Esophagus squamous epithelium (tissue), 5 donors: ENCODE measurements at places on chromosomes 16 and 17.

DNA sequence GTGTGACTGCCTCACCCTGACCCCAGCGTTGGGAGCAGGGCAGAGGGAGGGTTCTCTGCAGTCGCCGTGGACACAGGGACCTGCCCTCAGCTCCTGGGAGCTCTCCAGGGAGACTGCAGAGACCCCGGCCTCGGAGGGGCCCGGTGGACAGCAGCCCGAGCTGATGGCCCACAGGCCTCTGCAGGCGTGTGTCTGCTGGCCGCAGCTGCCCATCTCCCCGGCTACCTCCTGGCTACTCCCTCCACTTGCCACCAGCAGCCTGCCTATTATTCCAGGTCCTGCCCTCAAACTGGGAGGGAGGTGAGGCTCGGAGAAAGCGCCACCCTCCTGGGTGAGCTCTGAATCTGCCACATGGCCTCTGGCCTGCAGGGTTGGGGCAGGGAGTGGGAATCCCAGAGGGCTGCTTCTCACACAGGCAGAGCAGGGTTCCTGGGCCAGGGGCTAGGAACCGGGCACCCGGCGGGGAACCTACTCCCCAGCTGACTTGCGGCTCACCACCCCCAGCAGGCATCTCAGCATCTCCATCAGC, 7.2 kb downstream of the SLC16A5 start:
- no peak for DNase-seq

GRCh38 chr17:58370716-58371115, 18.7 kb upstream of the SUPT4H1 start:
- DNase-seq = no peak

- no peak for DNase-seq
Observed at GRCh38 chr16:1612320-1613111, at the start of gene CRAMP1. CRAMP1 (plus strand) TSS chr16:1612360; CDS start chr16:1614640, 2,280 bp downstream.

GRCh38 chr17:39095309-39095686, 56.1 kb downstream of the PLXDC1 start:
- no peak for DNase-seq

DNA sequence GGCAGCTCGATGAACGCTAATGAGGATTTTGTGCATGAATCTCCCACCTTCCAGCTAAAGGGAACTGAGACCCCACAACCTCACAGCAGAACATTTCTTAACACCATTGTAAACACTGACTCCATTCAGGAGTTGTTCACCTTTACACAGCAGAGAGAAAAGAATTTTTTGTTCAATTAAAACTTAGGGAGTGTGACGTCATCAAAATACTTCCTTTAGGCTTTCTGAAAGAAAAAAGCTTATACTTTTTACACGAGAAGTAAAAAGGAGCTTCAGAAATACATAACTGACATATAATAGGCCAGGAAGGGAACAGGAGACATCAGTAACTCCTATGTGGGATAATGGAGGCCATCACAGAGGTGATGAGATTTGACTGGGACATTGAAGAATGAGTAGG, 98.1 kb upstream of the AXIN2 start:
- DNase-seq = no peak

GRCh38 chr16:82331974-82332750, 162.1 kb upstream of the MPHOSPH6 start:
- no peak for DNase-seq

GRCh38 chr16:22252317-22252716, 44.9 kb upstream of the POLR3E start:
- DNase-seq = no peak

DNA sequence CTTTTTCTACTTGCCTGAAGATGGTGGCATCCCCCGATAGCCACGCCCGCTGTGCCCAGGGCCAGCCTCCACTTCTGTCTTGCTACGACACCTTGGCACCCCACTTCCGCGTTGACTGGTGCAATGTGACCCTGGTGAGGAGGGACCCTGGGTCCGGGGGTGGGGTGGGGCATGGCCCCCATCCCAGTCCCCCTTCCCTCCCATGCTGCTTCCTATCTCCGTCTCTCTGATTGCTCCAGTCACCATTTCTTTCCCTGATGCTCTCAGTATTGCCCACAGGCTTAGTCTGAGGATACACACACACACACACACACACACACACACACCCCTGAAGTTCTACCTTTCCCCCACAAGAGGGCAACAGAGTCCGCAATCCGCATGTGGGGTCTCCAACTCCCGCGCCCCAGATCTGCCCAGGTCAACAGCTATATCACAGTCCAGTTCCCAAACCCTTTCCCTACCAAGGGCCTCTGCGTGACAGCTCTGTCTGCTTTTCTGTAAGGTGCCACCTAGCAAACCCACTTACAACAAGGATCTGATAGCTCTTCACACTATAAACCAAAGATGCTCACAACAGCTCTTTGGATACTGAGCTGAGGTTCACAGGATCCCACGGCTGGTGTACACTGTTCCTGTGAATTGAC, 3.4 kb downstream of the SGCA start:
- DNase-seq = no peak

DNA sequence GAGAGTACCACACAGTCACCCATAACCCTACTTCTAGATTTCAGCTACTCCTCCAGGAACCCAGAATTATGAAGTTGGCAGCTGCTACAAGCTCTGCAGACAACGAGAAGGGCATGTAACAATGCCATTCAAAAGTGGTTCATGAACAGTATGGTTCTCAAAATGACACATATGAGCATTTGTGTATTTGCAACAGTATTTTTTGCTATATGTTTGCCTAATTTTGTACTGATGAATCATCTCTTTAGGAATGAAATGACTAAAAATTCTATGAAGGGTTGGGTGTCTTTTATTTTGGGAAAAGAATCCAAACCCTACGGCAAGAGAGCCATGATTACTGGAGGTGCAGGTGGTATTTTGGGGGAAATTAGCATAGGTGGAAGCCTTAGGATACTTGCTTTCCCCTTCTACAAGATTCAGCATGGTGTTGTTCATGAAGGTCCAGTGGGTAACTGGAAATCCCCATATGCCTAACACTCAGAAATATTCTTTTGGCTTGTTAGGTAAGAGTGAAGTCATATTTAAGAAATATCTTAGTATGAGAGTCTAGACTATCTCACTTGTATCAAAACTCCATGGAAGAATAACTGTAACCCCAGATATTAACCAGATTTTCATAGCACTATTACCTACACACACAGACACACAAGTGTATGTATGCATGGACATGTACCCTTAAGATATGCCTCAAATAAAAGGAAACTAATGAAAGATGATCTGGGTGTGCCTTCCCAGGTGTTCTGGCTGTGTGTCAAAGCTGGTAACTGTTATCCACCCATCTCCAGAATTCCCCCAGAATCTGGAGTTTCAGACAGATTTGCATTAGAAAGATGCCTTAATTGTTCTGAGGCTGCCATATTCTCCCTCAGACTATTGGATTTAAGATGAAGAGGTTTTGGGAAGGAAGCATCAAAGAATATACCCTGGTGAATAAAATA, 688.2 kb upstream of the SOX9 start:
- no peak for DNase-seq

DNA sequence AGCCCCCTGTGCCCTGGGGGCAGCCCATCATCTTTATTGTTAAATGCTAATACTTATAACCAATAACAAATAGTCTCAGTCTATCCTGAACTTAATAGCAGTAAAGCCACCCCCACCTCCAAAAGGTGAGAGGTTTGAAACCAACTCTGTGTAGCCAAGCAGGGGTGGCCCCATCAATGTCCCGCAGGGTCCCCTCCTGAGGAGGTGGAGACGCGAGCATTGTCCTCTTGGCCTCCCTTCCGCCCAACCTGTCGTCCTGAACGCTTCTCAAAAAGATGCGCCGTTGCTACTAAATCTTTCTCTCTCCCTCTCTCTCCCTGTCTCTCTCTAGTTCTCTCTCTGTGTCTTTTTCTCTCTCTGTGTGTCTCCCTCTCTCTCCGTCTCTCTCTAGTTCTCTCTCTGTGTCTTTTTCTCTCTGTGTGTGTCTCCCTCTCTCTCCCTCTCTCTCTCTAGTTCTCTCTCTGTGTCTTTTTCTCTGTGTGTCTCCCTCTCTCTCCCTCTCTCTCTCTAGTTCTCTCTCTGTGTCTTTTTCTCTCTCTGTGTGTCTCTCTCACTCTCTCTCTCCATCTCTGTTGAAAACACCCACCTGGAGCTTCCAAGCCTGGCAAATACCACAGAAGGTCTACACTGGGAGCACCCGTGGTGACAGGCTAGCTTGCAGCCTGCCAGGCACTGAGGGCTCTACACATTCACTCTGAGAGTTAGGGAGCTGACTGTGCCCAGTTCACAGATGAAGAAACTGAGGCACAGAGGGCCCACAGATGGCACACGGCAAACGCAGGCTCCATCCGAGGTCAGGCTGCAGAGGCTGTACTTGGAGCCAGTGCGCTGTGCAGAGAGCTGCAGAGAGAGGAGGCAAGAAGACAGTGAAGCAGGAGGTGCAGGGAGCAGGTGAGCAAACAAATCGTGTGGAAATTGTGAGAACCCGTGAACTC, 185.9 kb downstream of the C16orf95 start:
- DNase-seq = no peak

DNA sequence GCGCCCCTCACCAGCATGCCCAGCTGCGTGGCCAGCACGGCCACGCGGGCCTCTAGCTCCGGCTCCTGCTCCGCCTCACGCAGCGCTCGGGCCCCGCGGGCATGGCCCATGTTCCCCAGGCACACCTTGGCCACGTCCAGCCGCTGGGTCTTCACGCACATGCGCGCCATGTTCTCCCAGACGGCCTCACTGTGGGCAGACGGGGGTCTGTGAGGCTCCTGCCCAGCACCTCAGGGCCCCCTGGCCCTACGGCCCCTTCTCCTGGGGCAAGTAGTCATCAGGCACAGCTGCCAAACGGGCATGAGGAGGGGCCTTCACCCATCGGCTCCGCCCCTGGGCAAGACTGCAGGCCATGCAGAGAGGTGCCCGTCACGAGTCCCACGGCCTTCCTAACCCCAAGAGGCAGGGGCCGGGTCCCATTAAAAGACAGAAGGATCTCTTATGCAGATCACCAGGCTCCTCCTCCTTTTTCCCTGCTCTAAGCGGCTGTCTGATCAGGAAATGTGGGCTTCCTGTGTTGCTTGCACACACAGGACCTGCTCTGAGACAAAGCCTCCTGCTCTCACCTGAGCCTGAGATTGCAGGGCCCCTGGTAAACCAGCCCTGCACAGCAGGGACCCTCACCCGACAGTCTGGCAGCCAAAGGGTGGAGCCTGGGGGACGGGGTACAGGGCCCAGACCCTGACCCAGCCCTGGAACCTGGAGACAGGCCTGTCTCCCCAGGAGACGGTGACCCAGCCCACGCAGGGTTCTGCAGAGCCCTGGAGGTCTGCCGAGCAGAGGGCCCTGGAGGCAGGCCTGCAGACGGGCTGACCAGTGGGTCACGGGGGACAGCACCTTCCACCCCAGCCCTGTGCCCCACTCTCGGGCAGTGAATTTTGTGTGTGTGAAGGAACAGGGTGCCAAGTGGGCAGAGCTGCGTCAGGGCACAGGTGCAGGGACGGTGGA, 6.6 kb upstream of the TMEM204 start:
- no peak for DNase-seq

- DNase-seq = no peak
Observed at GRCh38 chr16:66610111-66610820, 5.8 kb downstream of the CMTM3 start.

GRCh38 chr17:21676281-21677111, 15.8 kb upstream of the KCNJ18 start:
- DNase-seq = no peak

DNA sequence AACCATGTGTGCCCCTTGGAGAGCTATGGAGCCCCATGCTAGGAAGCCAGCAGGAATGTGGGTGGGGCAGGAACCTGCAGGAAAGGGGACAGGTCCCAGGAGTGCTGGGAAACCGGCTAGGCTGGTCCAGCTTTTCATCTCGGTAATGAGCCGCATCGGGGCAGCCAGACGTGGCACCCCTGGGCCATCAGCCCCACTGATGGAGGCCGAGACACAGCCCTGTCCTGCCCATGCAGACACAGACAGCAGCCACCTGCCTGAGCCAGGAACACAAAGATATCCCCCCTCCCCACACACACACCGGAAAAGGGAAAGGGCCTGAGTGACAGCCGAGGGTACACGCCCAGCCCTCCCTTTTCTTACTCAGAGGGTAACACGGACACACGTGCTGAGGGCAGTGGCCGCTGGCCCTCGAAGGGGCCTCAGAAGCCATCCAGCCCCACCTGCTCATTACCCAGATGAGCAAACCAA, 18.1 kb downstream of the PPL start:
- no peak for DNase-seq

DNA sequence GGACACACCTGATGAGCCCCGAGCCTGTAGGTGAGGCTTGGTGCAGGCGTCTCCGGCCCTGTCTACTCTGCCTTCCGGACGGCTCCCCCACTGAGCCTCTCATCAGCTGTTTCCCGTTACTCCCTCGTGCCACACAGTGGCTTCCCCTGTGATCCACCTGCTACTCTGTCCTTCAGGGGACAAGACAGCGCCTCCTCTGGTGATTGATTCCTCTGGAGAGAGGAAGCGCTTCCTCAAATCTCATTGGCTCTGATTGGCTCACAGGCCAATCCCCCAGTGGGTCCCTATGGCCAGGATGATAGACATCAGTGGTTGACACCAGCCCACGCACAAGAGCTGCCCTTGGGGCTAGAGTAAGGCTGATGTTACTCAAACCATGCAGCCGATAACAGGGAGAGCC, 24.0 kb downstream of the RNF213 start:
- DNase-seq = no peak

DNA sequence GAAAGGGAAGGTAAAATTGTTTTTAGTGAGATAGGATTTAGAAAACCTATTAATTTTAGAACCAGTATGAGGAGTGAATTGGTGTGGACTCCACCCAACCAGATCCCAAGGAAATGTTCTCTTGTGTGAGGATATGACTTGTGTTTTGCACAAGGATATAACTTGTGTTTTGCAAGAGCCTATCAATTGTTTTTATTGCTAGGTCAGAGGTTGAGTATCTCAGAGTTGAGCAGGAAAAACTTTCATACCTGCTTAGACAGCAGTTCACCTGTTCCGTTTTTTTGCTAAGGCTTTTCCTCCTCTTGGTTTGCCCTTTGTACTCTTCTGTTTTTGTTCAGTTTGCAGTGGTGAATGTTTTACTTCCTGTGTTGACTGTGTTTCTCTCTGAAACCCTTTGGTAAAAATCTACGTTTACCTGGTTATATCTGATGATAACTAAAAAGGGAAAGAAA, 5.1 kb downstream of the NBR1 start:
- no peak for DNase-seq

GRCh38 chr16:89010210-89010925, 33.4 kb upstream of the CBFA2T3 start:
- DNase-seq = no peak

DNA sequence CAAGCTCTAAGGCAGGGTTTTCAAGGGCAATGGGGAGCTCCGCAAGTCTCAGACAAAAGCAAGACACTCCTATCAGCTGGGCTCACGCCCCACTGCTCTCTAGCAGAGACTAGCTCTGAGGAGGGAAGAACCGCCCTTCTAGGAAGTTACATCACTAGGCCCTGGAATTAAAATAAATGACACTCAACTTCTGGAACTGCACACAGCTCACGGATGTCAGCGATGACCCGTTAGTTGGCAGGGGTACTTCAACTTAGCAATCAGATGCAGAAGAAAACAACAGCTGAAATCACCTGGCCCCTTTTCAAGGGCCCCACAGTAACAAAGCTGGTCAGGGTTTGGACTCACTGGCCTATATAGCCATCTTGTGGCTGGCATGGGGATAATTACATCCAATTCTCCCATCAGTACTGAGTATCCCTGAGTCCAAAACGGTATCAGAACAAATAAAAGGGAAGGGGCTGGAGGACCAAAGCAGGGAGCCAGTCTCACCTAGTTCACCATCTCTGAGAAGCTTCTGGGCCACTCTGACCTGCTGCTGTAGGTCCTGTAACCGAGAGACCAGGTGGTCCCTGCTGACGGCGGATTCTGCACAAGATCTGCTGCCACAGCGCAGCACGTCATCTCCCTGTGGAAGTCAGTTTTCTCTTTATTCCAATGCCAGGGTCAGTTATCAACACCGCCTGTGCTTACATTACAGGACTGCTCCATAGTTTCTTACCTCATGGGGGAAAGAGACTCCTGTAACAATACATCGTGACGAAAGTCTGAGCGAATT, 22.2 kb downstream of the SERPINF1 start:
- DNase-seq = no peak
